HL-60 (cell line): ENCODE measurements at places on chromosomes 4 and X.

- no peak for DNase-seq
Measured at GRCh38 chr4:89303177-89303576, 4.4 kb downstream of the GPRIN3 start.

DNA sequence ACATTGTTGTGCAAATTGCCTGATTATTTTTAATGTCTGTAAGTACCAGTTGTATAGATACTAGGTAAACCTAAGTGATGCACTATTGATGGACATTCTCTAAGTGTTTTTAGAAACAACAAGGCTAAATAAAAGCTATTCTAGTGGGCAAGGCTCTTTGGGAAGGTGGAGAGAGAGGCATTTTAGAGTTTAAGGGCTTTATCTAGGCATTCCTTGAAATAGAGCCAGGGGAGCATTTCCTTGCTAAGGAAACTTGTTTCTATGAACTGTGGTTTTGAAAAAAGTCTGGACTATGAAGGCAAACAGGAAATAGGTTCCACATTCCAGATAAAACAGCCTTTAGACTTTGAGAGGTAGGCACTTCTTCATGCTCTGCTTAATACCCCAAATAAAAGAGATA, 23.8 kb downstream of the BMX start:
- no peak for DNase-seq

GRCh38 chrX:153400146-153401132, 711 bp downstream of the PNMA6E start:
- no peak for DNase-seq

GRCh38 chrX:25068340-25068739, 52.6 kb upstream of the ARX start:
- DNase-seq, result no peak

- DNase-seq, result peak; percentile 60
Measured at GRCh38 chr4:145557720-145558119, 61.5 kb upstream of the MMAA start.

DNA sequence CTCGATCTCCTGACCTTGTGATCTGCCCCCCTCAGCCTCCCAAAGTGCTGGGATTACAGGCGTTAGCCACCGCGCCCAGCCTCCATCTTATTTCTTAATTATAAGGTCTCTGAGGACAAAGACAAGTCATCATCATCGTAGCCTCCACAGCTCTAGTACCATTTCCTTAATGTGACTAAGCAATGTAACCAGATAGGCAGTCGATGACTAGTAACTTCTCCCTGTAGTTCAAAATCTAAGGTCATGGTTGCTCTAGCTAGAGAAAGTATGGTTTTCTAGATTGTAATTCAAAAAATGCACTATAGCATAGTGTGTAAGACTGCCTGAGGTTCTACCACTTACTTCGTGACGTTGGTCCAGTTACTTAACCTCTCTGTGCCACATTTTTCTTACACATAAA, 6.9 kb downstream of the SLC39A8 start:
- no peak for DNase-seq

- DNase-seq, result no peak
Measured at GRCh38 chr4:167614866-167615265, 380.6 kb upstream of the SPOCK3 start.
